ENCODE measurements at places on chromosomes 5 and 9.

GRCh38 chr9:131965841-131966240 is 113.8 kb downstream of the MED27 start:
- no peak for DNase-seq

GRCh38 chr9:123434619-123435240 is 78.7 kb downstream of the CRB2 start:
- DNase-seq: no peak

GRCh38 chr9:29625292-29625731 is 2052.0 kb upstream of the C9orf72 start:
- no peak for DNase-seq

GRCh38 chr5:154107010-154107409 is 68.2 kb downstream of the MFAP3 start:
- no peak for DNase-seq

- no peak for DNase-seq
Observed at GRCh38 chr5:90809311-90810056, 250.9 kb downstream of the ADGRV1 start.

GRCh38 chr5:32443541-32444430 is 754 bp downstream of the ZFR start:
- DNase-seq: no peak

GRCh38 chr5:64822320-64822719 is 53.6 kb downstream of the CWC27 start:
- no peak for DNase-seq

- no peak for DNase-seq
Observed at GRCh38 chr9:119071636-119072035, 297.6 kb downstream of the BRINP1 start.

DNA sequence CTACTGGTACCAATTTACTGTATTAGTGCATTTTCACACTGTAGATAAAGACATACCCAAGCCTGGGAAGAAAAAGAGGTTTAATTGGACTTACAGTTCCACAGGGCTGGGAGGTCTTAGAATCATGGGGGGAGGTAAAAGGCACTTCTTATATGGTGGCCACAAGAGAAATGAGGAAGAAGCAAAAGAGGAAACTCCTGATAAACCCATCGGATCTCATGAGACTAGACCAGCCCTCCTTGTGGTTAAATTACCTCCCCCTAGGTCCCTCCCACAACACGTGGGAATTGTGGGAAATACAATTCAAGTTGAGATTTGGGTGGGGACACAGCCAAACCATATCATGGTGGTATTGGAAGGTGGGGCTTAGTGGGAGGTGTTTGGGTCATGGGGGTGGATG is 56.5 kb upstream of the SPDL1 start:
- no peak for DNase-seq

All from NCI-H748 treated with DMSO at 0.1 percent for 48 hours (cell line).